Jurkat, Clone E6-1 (cell line): ENCODE measurements at places on chromosomes 1 and 21.

GRCh38 chr1:229111703-229112319 lies 159.1 kb upstream of the RAB4A start:
- DNase-seq = no peak

GRCh38 chr1:107422901-107423300 lies 282.1 kb downstream of the NTNG1 start:
- no peak for DNase-seq

DNA sequence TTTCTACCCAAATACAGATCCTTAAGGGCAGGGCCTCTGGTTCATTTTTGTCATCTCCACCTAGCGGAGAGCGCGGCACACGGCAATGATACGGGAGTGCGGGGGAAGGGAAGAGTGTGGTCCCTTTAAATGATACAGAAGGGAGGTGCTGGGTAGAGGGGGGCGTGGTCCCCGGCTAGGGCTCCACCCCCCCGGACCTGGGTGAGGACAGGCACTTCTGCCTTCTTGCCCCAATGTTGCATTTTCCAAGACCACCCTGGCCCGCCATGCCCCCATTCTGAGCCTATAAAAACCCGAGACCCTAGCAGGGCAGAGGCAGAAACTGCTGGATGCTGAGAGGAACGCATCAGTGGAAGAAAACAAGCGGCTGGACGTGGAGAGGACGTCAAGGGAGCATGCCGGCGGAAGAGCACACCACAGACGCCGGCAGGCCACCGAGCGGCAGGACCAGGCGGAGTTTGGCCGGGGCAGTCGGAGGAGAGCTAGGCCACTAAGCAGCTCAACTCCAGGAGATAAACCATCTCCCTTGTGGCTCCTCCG lies 30.0 kb downstream of the LRRC3 start:
- DNase-seq = peak; percentile 63

GRCh38 chr1:180494370-180494769 lies 8.0 kb downstream of the ACBD6 start:
- peak; percentile 37 for DNase-seq

- DNase-seq = peak; percentile 38
Observed at GRCh38 chr1:52296345-52296744, 69.7 kb downstream of the CC2D1B start.

- DNase-seq = no peak
Observed at GRCh38 chr1:43302721-43303470, 2.1 kb downstream of the TIE1 start.

GRCh38 chr1:226457307-226457712 lies 49.4 kb upstream of the PARP1 start:
- peak; percentile 60 for DNase-seq

DNA sequence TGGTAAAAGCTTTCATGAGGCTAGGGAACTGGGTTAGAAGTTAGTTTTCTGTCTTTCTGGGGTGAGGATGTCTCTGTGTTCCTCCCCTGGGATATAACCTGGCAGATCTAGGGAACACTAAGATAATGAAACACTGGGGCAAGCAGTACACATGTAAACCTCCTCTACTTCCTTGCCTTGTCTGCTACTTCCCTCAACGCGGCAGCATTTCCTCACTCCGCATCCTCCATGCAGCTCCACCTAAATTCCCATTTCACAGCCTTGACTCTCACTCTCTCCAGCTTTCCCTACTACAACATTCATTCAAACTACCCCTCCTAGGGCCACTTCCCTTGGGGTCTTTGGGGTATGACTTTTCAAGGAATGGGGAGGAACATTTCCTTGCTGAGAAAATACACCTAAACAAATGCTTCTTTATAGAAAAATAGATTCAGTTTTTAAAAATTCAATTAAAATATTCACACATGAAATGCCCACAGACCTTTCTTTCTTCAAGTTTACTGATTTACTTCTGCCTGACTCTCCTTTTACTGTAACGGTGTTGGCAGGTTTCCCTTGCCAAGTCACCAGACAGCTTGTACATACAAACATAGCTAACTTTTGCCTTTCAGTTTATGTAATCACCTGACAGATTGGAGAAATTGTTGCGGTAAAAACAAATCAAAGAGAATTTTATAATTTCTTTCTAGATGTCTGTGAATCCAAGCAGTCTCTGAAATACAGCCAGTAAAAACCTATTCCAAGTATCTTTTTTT lies 90.1 kb downstream of the TNFSF18 start:
- DNase-seq = no peak

- DNase-seq = no peak
Observed at GRCh38 chr1:205232945-205233397, 5.2 kb downstream of the TMCC2 start.

DNA sequence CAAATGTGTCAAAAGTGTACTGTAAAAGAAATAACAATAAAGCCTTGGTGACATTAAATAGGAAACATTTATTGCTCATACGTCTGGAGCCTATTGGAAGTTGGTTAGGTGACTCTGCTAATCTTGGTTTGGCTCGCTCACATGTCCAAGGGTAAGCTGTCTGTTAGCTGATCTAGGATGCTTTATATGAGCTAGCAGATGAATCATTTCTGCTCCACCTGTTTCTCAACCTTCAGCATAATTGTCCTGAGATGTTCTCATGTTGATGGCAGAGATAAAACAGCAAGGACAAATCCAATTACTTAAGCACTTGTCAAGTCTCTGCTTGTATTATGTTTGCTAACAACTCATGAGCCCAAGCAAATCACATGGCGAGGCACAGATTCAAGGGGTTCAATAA lies 56.0 kb upstream of the CD53 start:
- no peak for DNase-seq

GRCh38 chr21:45994759-45995685 lies 13.5 kb downstream of the COL6A1 start:
- no peak for DNase-seq

GRCh38 chr21:42319851-42320572 lies 4.8 kb upstream of the TFF3 start:
- no peak for DNase-seq

DNA sequence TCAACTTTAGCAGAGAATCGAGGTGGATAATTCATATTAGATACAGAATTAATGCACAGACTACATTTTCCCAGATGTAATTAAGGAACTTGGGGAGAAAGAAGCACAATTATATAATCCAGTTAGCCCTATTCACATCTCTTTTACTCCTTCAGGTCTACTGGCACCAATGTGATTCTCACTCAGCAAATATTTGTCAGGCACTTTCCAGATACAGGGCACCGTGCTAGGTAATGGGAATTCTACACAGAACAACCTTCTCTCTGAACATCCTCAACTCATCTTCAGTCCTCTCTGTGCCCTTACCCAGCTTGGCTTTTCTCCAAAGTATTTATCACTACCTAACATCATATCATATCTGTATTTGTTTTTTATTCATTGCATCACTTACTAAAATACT lies 15.6 kb upstream of the PROX1 start:
- no peak for DNase-seq

DNA sequence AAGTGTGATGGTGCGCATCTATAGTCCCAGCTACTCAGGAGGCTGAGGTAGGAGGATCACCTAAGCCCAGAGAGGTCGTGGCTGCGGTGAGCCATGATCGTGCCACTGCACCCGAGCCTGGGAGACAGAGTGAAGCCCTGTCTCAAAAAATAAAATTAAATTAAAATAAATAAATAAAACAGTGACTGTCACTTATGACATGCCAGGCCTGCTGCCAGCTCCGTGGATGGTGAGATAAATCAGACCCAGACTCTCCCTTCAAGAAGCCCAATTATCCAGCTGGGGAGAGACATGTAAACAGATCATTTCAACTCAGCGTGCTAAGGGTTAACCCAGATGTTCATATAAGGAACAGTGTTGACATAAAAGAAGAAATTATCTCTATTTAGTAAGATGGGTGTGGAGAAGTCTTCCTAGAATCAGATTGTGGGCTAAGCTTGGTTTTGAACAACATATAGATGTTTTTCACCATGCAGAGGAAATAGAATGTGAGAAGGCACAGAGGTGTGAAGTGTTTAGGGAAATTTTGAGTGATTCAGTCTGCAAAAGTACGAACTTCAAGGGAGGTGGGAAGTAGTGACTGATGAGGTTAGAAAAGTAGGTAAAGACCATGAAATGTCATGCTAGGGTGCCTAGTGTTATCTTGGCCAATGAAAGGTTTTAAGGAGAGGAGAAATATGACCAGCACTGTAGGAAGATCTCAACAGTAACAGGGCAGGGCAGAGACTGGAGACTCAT lies 18.3 kb downstream of the YARS1 start:
- no peak for DNase-seq

GRCh38 chr1:77143529-77144121 lies 75.6 kb downstream of the PIGK start:
- DNase-seq = no peak

GRCh38 chr1:225866981-225867380 lies 15.2 kb downstream of the TMEM63A start:
- DNase-seq = no peak

DNA sequence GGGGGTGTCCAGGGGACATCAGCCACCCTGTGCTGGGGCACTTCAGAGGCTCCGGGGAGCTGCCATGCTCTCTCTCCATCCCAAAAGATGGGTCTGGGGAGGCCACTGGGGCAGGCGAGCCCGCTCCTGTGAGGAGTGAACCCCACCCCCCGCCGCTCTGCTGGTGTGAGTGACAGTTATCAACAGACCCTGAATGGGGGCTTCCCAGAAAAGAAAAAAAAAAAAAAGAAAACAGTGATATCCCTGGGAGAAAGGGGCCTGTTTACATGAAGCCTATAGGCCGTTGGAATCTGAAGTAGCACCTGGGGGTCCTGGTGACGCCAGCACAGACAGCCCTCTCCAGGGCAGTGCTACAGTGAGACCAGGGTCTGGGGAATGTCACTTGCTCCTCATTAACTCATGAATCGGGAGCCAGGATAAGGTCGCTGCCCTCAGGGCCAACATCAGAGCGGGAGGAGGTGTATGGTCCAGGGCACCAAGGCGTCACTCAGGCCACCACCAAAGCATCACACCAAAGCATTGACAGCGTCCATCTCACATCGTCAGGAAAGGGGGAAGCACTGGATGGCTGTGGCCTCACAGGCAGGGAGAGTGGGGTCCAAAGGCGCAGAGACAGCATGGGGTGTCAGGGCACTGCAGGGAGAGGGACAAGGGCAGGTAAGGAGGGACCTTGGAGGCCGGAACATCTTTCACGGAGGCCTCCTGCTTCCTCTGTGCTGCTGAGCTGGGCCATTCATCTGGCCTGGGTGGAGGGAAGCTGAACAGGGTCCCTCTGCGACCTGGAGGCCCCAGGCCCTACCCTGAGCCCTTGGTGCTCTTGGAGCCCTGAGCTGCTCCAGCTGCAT lies 8.4 kb upstream of the NPHP4 start:
- no peak for DNase-seq

DNA sequence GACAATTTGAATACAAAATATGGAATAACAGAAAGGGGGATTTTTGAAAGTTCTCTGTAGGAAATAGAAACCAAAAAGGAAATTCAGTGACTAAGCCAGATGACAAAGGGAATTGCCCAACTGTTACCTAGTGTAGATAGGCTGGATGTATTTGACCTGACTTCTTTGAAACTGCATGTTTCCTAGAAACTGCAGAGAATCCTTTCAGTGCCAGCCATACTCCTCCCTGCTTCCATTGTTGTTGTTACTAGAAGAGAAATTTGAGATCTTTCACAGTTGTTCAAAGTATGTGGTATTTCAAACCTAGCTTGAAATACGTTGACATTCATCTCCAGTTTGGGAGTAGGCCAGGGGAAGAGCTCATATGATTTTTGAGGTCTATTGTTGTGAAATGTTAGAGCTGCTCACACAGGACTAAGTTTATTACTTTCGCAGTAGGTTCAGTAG lies 1.8 kb upstream of the GBP5 start:
- DNase-seq = no peak

- no peak for DNase-seq
Observed at GRCh38 chr1:196144588-196144987, 463.7 kb downstream of the KCNT2 start.

- DNase-seq = peak; percentile 17
Observed at GRCh38 chr21:20882462-20883407, 115.5 kb upstream of the NCAM2 start.

DNA sequence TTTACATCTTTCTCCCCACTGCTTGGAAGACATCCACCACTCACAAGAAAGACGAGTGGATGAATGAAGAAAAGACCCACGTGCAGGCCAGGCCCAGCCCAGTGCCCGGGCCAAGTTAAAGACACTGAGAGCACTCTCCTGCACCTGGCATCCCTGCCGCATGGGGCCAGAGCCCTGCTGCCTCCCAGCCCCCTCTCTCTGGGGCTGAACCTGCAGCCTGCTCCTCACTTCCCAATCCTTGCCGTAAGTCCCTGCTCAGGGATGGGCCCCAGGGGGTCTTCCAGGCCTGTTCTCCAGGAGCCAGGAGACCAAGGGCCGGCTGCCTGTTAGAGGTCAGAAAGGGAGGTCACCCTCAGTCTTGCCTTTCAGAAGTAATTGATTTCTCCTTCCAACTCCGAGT lies 168.5 kb upstream of the ZC3H12A start:
- DNase-seq = no peak

DNA sequence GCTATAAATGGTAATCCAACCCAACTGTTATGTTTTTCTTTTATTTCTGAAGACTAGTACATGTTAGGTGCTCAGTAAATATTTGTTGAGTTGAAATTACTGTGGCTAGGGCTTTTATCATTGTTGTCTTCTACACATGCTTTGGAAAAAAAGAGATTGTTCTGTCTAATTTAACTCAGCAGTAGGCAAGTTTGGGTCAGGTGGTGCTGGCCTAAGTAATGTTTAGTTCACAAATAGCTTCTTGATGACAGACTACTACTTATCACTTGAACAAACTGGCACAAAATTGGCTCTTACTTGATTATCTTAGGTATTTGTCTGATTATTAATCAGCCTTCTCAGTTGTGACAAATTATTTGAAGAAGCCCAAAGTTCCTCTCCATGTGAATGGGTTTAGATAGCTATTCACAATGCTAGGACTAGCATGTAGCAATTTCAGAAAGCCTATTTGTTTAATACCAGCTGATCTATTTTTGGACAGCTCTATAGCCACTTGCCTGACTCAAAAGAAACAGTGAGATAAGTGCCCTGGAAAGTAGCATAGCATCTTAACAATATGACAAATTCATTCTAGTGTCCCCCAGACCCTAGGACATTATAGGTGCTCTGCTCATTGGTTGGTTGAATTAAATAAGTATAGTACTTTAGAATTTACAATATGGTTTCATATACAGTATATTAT lies 32.6 kb downstream of the TMEM200B start:
- DNase-seq = no peak

DNA sequence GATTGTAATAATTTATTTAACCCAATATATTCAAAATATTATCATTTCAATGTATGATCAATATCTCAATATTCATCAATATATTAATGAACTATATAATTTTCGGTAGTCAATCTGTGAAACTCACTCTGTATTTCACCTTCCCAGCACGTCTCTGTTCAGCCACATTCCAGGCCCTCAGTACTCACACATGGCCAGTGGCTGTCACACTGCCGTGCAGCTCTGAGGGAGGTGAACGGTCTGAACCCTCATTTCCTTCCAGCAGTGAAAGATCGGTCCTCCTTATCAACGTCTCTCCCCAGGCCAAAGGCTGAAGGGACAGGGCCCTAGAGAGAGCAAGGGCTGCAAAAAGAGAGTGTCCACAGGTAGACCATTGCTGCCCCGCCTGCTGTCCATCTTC lies 39.5 kb upstream of the ZNF124 start:
- DNase-seq = no peak

DNA sequence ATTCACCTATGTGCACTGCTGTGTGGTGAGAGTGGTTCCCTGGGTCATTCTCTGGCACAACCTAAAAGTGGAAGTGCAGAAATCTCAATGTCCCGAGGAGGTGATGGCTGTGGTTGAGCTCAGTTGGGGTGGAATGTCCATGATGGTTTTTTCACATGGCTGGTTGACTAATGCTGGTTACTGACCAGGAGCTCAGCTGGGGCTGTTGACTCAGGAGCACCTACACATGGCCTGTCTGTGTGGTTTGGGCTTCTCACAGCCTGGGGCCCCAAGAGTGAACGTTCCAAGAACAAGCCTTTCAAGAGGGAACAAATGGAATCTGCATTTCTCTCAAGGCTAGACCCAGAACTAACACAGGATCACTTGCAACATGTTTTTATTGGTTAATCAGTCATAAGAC lies 6.4 kb upstream of the KANK4 start:
- no peak for DNase-seq
